ENCODE measurements at places on chromosomes 7 and 10.

DNA sequence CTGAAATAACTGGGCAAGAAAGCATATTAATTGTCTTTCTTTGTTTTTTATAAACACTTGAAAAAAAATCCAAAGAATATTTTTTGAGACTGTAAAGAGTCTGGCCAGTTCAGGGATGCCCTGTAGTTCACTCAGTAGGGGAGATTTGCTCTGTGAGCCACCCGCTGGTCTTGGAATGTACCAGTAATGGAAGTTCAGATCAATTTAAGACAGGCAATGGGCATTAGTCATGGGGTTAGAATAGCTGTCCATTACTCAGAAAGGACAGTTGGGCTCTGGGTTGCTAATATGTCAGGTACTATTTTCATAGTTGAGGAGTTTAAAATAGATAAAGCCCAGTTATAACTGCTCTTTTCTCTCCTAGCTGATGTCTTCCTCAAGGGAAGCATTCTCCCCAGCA lies 38.7 kb downstream of the A1CF start:
- DNase-seq: no peak

GRCh38 chr7:100017300-100017699 lies 1.9 kb downstream of the ZKSCAN1 start:
- no peak for DNase-seq

- DNase-seq: no peak
Observed at GRCh38 chr10:67771200-67771599, 66.8 kb downstream of the DNAJC12 start.

GRCh38 chr7:13231216-13231615 lies 543.8 kb downstream of the ARL4A start:
- DNase-seq: no peak

DNA sequence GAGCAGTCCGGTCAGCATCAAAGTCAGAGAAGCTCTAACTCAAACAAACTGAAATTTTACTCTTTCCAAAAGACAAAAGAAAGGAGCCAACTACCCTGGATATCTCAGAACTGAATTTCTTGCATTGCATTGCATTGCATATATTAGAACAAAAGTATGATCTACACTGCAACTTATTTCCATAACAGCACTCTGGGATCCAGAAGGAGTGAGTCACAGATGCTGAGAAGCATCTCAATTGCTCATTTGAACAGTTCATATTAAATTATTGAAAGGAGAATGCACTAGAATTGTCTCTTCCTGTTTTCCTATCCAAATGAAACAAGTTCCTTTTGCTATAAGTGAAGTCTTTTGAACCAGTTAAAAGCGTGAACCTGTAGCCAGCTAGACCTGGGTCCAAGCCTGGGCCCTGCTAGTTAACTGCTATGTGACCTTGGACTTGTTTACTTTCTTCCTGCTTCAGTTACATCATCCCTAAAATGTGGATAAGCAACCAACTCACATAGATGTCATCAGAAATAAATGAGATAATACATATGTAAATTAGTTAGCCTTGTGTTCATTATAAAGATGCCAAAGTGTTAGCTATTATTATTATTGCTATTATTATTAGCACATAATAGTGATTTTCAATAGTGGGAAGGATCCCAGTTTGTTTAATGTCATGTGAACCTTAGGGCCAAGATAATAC lies 184.1 kb downstream of the CREB5 start:
- DNase-seq: no peak

GRCh38 chr10:71515531-71516172 lies 118.9 kb downstream of the CDH23 start:
- DNase-seq: no peak

DNA sequence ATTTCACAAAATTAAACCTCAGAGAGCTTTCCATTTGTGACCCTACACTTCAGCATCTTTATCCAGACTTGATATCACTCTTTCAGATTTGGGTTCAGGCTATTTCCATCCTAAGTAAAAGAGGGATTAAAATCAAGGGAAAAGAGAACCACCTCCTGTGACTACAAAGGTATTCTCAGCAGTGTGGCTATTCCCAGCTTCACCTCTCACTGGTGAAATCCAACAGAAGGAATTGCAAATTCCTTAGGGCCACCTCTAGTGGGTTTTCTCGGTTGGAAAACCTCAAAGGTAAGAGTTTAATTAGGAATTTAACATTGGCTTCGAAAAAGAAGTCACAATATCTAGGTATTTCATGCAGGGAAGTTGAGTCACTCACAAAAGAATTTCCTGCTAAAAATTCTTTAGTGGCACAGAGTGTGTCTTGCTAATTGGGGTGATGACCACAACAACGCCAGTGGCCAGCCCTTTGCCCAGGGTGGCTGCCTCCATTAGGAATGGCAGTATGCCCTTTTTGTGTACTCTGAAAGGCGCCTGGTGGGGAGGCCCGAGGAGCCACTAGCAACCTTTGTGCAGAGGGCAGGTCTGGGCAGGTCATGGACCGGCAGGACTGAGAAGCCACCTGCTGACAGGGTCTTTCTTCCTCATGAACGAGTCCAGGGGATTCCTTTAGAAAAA lies 52.2 kb downstream of the SEM1 start:
- DNase-seq: no peak

DNA sequence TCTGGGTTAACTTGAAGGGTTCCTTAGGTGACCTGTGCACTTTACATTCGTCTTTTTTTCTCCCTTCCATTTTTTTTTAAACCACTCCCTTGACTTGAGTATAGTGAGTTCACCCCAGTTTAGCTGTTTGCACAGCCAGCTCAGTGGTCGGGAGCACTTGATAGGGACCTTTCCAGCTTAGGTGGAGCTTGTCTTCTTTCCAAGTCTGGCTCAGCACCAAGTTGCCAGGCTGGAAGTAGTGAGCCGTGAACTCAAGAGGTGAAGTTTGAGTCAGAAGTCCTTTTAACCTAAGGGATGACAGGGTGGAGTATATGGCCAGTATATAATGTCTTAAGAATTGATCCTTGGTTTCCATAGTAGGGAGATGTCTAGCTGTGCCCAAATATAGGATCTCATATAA lies 7.2 kb downstream of the DNAH11 start:
- no peak for DNase-seq

GRCh38 chr10:71585564-71586290 lies 133.9 kb downstream of the C10orf105 start:
- no peak for DNase-seq

- DNase-seq: no peak
Observed at GRCh38 chr10:122618461-122619165, 58.1 kb downstream of the DMBT1 start.

- DNase-seq: no peak
Observed at GRCh38 chr7:91517201-91517785, 253.1 kb downstream of the FZD1 start.

- DNase-seq: no peak
Observed at GRCh38 chr10:11338160-11338844, 273.1 kb downstream of the USP6NL start.

GRCh38 chr10:80964179-80964578 lies 426.5 kb downstream of the SH2D4B start:
- DNase-seq: no peak

DNA sequence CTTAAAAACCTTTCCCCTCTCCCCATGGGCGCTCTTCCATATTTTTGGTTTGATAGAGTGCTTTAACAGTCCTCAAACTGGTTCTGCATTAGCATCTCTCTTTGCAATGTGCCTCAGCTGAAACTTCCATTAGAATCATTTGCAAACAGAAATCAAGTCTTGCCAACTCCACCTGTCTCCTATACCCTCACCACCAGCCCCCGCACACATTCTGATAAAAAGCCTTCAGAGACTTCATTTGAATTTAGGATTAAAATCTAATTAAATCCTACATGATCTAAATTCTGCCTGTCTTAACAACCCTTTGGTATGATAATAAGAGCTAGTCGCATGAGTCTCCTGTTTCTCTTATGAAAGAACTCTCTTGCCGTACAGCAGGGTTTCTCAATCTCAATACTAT lies 384.9 kb upstream of the ETV1 start:
- DNase-seq: no peak

- no peak for DNase-seq
Observed at GRCh38 chr10:104331208-104331838, 6.9 kb downstream of the ITPRIP start.

DNA sequence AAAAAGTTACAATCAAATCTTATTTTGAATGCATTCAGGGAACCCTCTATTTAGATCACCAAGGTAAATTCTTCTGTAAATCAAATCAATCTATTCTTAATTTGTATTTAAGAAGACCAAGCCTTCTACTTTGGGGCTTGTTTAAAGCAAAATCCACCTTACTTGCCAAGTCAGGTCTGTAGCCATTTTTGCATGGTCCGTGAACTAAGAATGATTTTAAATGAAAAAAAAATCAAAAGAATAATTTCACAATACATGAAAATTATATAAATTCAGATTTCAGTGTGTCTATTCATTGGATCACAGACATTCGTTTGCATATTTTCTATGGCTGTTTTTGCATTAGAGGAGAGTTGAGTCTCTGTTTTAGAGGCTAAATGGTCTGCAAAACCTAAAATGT lies 59.4 kb downstream of the SYPL1 start:
- no peak for DNase-seq

DNA sequence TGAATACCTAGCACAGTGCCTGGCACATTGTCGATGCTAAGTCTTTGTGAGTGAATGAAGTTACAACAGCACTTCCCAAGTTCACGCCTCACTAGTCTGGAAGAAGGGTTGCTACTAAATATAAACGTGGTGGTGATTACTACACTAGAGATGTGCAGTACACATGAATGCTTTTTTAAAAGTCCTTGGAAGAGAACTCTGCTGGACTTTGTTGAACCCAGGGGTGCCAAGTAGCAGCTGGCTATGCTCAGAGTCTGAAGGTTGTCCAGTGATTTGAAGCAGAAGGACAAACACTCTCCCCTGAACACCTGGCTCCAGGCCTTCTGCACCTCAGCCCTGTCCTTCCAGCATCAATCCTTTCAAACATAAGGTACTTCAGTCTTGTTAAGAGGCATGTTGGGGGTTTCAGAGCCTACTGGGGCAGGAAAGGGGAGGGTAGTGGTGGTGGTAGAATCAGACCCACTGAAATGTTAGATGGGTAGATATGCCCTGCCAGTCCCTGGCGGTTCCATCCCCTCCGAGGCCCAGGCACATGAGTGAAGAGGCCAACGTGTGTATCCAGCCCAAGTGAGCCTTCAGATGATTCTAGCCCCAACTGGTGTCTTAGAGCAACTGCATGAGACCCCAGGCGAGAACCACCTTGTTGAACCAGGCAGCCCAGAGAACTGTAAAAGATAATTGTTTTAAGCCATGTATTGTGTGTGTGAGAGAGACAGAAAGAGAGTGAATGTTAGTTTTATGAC lies 94.4 kb downstream of the TAX1BP1 start:
- no peak for DNase-seq

DNA sequence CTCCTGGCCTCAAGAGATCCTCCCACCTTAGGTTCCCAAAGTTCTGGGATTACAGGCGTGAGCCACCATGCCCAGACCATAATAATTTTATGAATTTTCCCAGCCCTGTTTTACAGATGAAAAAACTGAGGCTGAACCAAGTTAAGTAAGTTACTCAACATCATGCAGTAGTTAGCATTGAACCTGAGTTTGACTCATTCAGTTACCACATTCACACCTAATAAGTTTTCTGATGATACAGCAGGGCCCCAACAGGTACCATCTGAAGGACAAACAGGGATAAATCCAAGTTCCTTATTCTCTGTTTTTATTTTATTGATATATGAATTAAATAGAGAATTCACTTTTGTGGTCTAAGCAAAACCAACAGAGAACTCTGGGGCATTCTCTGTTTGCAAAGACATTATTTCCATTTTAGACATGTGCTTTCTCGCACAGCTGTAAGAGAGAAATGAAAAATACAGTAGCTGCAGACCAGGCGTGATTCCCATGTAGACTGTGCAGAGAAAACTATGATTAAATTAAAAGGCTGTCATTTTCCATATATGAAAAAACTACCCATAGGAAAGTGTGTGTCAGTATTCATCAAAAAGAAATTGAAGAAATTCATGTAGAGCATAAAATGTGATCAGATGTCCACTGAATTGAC lies 26.6 kb downstream of the APBB1IP start:
- DNase-seq: no peak

DNA sequence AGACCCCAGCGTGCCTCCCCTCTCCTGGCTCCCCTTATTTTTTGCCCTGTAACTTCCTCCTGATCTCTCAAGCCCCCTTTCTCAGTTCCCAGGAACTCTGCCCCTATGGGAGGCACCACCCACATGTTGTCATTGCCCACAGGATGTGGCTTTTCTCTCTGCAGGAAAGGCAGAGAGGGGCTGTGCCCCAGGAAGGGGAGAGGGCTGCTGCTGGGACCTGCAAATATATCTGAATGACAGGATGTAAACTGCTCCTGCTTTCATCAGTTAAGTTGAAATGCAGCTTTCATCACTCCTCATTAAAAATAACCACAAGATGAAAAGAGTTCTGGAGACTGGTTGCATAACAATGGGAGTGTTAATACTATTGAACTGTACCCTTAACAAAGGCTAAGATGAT lies 103.3 kb downstream of the CLEC2L start:
- DNase-seq: no peak

Measured in stimulated activated CD8-positive, alpha-beta memory T cell treated with anti-CD3 and anti-CD28 coated beads, Interleukin-4, amount 100 ng/mL, for 4 hours (primary cell).